ENCODE measurements at places on chromosomes 5 and 9.

GRCh38 chr9:2570615-2571479, 50.7 kb upstream of the VLDLR start:
- DNase-seq: peak; percentile 27

GRCh38 chr5:79837761-79838551, 148.3 kb downstream of the CMYA5 start:
- DNase-seq: no peak

- DNase-seq: no peak
Observed at GRCh38 chr5:139635606-139636206, 12.4 kb upstream of the CXXC5 start.

DNA sequence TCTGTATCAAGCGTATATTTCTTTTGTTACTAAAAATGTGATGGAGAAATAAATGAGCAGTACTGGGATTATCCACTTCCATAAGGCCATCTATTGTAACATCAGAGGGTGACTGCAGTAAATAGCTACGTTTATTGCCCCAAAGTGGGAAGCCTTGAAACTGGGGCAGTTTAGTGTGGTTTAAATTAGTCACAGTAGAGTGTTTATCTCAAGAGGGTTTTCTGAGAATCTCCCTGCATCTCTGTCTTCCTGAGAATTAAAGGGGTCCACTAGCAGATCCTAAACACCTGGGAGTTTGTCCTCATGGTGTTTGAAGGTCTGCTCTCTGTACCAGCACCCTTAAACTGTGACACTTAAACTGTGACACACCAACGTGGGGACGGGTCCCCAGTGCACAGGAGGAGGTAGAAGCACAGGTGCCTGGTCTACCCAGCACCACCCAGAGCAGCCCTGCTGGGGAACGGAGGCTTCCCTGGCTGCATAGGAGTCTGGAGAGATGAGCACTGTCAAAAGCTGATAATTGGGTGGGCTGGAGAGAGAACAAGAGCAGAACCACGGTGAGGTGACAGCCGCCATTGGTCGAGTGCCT, 25.2 kb downstream of the PRRC2B start:
- no peak for DNase-seq

DNA sequence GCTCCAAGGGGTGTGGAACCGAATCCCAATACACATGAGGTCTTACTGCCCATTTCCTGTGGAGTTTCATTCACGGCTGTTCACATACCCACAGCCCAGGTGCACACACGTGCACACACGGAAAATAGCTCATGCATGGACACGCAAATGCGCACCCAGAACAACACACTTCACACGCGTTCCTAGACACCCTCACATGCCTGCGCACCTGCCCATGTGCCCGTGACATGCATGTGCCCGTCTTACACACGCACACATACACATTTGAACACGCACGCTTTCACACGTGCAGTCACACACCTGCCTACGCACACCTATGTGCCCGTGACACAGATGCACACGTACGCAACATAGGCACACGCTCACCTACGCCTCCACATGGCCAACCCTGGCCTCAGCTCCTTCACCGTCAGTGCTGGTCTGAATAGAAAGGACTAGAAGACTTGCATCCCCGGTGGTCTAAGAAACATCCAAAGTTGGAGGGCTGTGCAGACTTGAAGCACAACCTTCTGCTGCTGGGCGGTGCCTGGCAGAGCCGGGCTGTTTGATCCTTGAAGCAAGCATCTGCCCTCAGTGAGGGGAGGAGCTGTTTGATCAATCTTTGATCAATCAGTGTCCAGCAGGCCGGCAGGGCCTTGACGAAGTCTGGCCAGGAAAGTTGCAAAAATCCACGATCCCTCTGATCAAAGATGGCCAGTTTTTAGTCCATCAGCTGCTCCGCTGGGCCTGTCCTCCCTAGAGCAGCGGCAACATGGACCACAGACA, 164.7 kb downstream of the OLFM1 start:
- DNase-seq: no peak

- DNase-seq: no peak
Observed at GRCh38 chr9:130664251-130665028, at the start of gene PRDM12. PRDM12 (plus strand) TSS chr9:130664594; CDS start chr9:130664654, 60 bp downstream.

DNA sequence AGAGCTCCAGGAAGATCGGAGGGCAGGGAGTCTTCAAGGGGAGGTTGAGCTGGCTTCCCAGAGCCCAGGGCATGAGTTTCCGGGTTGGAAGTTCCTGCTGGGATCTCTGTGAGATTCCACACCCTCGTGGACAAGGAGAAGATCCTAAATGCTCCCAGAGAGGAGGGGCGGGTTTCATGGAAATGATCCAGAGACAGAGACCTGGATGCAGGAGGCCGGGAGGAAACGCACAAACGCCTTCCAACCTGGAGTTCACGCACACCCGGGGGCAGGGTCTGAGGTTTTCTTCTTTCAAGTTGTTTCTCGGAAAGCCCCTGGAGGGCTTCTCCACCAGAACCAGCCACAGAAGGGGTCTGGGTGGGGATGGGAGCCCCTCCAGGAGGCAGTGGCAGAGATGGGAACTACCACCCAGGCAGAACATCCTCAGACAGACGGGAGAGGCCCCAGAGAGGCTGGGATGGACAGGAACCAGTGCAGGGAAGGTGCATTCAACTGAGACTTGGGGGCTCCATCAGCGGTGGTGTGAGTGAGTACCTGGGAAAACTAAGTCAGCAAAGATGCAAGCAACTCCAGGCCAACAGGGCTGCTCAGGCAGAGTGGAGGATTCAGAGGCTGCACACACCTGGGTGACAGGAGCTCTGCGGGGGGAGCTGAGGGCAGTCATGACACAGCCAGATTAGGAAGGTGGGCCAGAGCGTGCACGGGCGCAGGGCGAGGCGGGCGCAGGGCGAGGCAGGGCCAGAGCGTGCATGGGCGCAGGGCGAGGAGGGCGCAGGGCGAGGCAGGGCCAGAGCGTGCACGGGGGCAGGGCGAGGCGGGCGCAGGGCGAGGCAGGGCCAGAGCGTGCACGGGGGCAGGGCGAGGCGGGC, 52.1 kb upstream of the EXOC3 start:
- DNase-seq: no peak

GRCh38 chr5:159324986-159325385, 5.3 kb downstream of the IL12B start:
- DNase-seq: no peak

DNA sequence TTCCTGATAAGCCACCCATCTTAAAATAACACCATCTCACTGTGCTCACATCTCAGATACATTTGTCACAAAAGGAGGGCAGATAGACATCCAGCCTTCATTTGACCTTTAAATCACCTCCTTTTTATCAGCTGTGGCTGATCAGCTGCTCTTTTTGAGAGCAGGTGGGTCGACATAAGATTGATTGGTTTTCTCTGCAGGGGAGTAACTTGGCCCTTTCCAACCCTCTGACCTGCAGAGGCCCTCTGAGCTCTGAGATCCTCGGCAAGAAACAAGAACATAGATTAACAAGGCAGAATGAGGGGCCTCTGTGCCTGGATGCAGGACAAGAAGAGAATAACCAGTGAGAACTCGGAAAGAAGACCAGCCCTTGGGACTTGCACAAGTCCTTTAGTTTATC, 33.5 kb upstream of the GLRA1 start:
- no peak for DNase-seq

GRCh38 chr5:6948562-6948961, 235.3 kb downstream of the TENT4A start:
- no peak for DNase-seq

DNA sequence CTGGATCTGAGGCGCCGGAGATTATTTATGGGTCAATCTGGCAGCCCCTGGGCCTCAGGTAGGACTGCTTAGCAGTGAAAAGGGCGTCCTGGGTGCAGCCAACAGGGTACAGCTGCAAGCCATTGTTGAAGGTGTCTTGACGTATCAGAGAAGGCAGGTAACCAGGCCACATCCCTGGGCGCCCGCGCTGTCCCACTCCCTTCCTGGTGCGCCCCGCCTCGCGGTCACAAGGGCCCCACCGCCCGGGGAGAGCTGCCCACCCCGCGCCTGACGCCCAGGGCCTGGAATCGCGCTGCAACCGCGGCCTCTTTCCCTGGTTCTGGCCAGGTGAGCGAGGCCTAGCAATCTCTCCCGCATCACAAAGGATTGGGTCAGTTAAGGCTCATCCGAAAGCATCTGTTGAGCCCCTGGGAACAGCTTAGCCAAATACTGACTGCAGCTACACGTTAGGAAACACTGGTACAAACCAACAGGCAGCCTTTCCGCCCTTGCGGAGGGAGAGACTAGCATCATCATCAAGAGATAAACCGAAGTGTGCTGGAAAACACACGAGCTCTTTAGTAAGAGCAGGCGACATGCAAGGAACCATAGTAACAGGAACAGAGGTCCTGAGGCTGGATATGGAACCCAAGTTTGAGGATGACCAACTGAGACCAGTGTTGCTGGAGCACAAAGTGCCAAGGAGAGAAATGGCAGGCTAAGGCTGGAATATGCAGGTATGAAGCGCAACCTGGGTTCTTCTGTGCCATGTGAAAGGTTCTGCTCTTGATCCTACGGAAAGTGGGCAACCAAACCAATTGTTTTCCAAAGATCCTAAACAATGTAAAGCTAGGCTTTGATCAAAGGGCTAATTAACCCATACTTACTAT, 3.6 kb downstream of the RPS23 start:
- DNase-seq: no peak

GRCh38 chr5:72478684-72479083, 28.5 kb downstream of the ZNF366 start:
- no peak for DNase-seq

DNA sequence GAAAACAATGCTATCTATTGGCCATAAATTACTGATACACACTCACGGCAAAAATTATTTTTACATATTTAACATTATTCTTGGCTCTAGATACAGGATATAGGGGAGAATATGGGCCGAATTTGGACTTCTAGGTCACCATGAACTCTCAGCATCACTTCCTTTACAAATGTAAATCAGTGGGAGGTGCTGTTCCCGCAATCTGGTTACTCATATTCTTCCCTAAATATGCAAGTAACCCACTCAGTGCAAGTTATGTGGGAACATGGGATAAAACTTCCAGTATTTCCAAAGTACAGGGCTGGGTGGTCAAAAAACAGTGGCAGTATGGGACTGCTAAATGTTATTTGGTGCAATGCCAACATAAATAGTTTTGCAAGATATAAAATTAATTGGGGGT, 145.6 kb downstream of the PPP2R2B start:
- DNase-seq: no peak

GRCh38 chr9:107991581-107991980, 502.0 kb upstream of the KLF4 start:
- DNase-seq: no peak

DNA sequence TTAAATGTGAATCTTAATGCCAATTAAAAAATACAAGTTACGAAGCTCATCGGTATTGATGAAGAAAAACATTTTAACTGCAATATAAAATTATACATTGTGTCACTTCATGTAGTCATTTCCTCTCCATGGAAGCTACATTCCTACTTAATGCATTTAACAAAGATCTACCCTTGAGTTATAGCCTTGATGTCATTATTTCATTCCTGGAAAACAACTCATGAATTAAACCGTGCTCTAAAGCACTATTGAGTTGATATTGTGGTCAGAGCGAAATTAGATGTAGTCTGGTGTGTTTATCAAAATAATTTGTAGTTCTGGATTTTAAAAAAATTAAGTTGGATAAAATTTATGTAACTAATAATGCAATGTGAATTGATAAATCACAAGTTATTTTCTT, 11.1 kb downstream of the C5orf47 start:
- no peak for DNase-seq

DNA sequence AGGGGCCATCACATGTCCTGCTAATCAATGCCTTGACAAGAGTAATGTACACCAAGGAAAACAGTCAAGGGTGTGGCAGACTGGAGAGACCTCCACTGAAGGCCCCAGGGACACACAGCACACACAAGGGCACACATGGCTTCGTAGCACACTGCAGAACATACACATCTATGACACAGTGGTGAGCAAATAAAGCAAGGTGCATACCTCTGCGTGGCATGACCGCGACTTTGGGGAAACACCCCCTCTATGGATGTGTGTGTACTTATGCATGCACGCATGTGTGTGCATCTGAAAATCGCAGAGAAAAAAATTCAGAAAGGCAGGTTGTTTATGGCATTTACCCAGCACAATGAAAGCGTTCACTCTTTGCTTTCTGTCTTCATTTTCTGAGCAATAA, 20.5 kb downstream of the SEMA4D start:
- no peak for DNase-seq

GRCh38 chr5:31825518-31826068, 186.7 kb downstream of the PDZD2 start:
- DNase-seq: peak; percentile 19

DNA sequence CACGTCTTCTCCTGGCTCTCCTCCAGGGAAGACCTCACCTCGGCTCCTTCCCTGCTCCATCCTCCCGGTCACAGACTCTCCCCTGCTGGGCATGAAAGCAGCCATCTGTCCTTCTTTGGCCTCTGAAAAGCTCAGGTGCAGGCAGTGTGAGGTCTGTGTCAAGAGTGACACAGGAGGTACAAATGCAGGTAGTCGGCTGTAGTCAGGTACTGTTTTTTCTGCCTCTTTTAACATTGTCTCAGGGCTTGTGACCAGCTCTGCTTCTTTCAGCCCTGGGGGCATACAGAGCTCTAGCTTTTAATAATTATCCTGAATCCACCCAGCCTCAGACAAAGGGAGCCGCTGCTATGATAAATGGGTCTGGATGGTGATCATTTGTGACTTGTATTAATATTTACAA, 46.4 kb downstream of the C5orf15 start:
- no peak for DNase-seq

- no peak for DNase-seq
Observed at GRCh38 chr5:122478741-122479442, 166.9 kb downstream of the SNCAIP start.

DNA sequence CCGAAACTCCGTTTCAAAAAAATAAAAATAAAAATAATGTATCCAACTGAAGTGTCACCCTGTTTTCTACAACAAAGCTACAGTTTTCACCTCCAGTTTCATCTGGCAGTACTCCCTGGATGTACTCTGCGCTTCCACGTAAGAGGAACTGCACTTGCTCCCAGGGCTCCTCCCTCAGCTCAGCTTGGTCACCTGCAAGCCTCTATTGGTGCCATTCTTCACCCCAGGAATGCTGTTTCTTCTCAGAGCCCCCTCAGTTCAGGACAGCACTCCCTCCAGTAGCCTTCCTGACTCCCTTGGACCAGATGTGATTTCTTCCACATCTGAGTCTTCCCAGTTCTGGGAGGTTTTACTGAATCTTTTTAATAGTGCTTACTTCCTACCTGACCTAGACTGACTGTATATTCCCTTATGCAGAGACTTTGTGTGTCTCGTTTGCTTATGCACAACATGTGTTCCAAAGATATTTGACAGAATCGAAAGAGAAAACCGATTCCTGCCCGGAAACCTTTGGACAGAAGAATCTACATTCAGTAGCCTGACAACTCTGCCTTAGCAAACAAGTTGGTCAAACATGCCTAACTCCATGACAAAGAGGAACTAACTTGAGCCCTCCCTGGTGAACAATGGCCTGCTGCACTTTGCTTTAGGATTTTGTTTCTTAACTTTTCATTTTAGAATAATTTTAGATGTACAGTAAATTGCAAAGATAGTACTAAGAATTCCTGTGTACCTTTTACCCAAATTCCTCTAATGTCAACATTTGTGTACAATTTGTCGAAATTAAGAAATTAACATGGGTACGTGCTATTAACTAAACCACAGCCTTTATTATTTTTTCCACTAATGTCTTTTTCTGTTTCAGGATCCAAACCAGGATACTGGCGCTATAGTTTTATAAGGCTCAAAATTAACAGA, 814 bp downstream of the CCDC125 start:
- no peak for DNase-seq
